Right renal pelvis (tissue), 4 donors: ENCODE measurements at places on chromosomes 1 and 21. TPM values are rescaled to one million over a fixed set of nuclear protein-coding genes. Genes with fewer than 3 reads are reported as not detected.

DNA sequence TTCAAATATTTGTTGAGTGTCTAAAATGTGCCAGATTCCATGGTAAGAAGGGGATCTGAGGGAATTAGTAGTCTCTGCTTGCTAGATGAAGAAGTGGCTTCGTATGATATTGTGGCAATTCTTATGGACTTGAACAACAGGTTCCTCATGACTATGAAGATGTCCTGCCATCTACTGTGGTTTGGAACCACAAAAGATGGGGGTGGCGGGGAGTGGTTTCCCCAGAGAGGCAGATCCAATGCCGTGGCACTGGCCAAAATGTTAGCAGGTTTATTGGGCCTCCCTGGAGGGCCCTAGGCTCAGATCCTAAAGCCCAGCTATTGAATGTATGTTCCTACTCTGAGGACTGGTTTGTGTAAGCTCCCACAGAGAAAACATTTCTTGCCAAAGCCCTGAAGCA is 120.8 kb downstream of the RGS2 start:
- no peak for DNase-seq

DNA sequence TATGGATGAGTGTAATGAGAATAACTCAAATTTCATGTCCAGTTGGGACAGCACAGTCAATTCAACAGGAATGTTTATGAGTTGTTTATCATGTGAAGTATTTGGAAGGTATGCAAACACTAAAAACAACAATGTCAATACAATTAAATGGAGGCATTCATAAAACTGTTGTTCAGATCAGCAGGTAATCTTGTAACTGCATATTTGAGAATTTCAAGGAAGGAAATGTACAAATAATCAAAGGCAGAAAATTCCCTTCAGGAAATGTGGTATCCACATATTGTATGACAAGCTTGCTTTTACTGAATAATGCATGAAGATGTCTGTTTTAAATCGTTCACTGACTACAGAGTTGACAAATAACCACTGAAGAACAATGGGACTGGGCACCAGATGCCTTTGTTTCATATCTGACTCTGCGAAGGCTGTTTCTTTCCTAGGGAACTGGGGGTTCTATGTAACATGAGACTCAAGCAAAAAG is 198.3 kb downstream of the LTN1 start:
- DNase-seq: no peak

- DNase-seq: no peak
These were observed 47.1 kb downstream of the ZNF697 start for GRCh38 chr1:119600976-119601375.

DNA sequence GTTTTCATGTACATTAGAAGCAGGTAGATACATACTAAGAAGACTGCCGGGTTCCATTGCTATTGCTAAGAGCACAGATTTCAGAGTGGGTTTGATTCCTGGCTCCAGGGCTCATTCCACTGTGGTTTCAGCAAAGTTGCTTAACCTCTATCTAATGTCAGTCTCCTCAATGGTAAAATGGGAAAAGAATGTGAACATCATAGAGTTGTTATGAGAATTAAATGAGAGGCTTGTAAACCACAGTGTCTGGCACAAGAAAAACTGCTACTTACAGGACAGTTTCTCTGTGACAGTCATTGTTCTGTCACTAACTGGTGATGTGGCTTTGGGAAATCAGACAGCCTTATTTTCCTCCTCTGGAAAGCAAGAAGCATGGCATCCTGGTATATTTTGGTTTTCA is 10.7 kb upstream of the PLXNA2 start:
- DNase-seq: no peak

- no peak for DNase-seq
These were observed 11.9 kb downstream of the SOAT1 start for GRCh38 chr1:179305450-179305849.

GRCh38 chr1:60848583-60849188 is 233.7 kb upstream of the NFIA start:
- DNase-seq: no peak

DNA sequence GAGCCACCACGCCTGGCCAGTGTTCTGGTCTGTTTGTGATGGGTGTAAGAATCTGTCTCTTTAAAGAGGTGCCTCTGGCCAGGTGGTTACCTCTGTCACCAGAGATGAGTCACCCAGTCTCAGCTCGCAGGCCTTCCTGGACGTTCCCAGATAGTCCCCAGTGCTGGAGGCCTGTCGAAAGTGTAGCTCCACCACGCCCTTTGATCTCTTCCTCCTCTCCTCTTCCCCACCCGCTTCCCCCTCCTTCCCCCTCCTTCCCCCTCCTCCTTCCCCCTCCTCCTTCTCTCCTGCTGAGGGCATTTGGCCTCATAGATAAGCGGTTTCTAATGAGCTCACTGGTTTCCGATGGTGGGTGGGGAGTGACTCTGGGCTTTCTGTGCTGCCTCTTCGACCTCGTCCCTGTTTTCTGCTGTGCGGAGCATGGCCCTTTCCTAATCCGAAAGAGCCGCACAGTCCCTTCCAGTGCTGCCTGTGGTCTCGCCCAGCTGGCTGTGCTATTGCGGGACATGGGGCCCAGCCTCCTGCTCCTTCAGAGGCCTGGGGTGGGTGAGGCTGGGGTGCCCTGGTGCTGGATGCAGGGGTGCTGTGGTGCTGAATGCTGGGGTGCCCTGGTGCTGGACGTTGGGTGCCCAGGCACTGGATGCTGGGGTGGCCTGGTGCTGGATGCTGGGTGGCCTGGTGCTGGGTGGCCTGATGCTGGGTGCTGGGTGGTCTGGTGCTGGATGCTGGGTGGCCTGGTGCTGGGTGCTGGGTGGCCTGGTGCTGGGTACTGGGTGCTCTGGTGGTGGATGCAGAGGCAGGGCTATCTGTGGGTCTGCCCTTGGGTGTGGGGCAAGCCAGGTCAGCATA is 19.2 kb downstream of the AGPAT3 start:
- no peak for DNase-seq

DNA sequence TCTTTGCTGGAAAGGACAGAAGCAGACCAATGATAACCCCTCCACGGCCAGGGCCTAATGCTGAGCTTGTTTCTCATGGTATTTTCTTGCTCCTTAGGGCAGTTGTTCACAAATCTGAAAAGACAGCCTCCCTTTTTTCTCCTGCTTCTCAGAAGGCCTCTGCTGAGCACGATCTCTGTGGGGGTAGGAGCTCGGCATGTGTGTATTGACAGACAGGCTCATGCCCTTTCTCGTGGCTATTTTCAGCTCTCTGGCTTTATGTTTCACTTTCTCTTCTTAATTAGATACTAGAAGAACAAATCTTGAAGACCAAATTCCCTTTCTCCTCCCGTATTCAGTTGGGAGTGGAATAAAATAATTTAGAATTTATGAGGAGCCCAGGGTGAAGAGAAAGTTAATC is 768 bp upstream of the RIIAD1 start:
- DNase-seq: no peak

DNA sequence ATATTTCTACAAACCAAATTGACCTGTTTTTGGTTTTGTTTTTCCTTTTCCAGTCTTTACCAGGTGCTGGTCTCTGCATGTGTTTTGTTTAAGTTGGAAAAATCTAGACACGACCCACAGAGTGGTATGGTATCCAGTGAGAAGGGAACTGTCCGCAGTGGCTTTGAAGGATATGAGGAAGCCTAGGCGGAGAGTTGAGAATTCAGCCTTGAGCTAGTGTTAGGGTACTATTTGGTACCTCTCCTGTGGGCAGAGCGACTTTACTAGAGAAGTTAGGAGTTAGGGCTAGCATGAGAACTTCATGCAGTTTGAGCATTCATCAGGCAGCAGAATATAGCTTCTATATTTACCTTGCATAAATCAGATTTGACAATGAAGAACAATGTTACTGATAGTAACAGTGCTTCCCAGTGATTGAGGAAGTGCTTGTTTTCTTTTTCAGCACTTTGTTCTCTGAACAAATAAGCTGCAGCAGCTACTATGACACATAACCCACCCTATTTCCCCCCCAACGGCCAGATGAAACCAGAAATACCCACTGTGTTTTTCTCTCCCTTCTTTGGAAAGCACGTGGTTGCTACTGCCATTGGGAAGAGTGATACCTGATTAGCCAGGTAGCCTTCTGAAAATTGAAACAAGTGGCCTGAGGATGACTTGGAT is 19.0 kb downstream of the MRPS6 start:
- DNase-seq: no peak

GRCh38 chr1:113391649-113392271 is 1.4 kb downstream of the MAGI3 start:
- DNase-seq: no peak

- DNase-seq: no peak
These were observed 31.2 kb downstream of the ANGPTL3 start for GRCh38 chr1:62628506-62628905.

DNA sequence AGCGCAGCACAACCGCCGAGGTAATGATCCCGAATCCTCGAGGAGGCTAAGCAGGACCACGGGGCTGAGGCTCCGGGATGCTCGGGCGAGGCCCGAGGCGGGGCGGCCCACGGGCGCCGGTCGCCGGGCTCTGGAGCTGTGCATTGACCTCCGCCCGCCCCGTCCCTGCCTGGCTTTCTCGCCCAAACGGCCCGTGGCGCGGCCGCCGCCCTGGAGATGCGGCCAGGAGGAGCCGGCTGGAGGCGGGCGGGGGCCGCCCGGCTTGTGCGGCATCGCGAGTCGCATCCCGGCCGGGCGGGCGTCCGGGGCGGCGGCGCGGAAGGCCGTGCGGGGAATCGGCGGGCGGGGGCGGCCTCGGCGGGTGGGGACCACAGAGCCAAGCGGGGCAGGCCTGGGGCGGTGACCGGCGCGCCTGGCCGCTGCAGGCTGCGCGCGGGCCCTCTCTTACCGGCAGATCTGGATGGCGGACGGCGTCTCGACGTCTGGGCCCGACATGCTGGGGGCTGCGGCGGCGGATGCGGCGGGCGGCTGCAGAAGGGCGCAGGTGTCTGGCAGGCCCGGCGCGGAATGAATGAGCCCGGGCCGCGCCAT is 663 bp downstream of the ACOT7 start:
- DNase-seq: no peak

DNA sequence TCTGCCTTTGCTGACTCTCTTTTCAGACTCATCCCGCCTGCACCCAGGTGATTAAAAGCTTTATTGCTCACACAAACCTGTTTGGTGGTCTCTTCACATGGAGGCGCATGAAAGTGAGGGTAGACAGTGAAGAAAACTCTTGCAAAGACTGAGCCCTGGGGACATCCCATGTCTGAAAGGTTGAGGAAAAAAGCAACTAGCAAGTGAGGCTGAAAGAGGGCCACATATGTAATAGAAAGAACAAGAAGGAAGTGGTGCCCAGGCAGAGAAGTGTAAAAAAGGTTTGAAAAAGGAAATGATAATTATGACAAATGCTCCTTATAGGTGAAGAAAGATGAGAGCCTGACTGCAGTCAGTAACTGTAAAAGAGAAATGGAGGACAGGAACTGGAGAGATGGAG is 115.9 kb upstream of the NEK7 start:
- DNase-seq: no peak

The TCHHL1 gene
- polyA plus RNA-seq: not detected

The KRTAP6-3 gene
- polyA plus RNA-seq: not detected

The KMO gene
- polyA plus RNA-seq: 21.1 TPM
